ENCODE measurements at places on chromosomes 4 and X. TPM values are rescaled to one million over a fixed set of nuclear protein-coding genes. Genes with fewer than 3 reads are reported as not detected.
A peak's percentile ranks its signal among the peaks of the same experiment; 100 is the strongest.

DNA sequence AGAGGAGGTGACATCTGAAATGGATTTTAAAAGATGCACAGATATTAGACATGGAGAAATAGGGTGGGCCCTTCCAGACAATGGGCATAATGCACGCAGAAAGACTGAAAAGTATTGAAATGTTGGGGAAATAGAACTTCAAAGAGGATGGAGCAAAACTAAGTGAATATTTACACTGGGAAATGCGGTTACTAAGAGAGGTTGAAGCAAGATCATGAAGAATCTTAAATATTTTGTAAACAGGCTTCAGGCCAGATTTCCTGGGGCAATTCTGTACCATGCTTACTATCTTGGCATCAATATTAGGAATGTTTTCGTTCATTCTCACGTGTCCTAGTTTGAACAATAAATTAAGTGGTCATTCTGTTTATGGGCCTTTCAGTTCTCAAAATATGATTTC is 216.3 kb downstream of the ADAMTS3 start:
- no peak overlapping the region for H3K27ac ChIP-seq
- no peaks in the 10 kb centered on the region for H3K27me3 ChIP-seq
- no peaks in the 10 kb centered on the region for H3K4me1 ChIP-seq
- no peaks in the 10 kb centered on the region for H3K36me3 ChIP-seq
- H3K4me3 ChIP-seq, result no peak overlapping the region

GRCh38 chr4:179313823-179314222 is 1871.6 kb upstream of the AGA start:
- DNase-seq, result no peak
- peaks cover 22% of the 10 kb centered on the region for H3K4me1 ChIP-seq
- peaks cover 49% of the 10 kb centered on the region for H3K36me3 ChIP-seq
- H3K27ac ChIP-seq, result no peak overlapping the region

HERC6 gene
- total RNA-seq, result 4.1 TPM

ARX gene
- not detected for total RNA-seq

LINC00632 gene
- 42.0 TPM for total RNA-seq

GRCh38 chrX:10102046-10102704 is 54.6 kb upstream of the CLCN4 start:
- no peak for DNase-seq
- no peaks in the 10 kb centered on the region for H3K4me1 ChIP-seq
- no peak overlapping the region for H3K27ac ChIP-seq
- no peak overlapping the region for H3K4me3 ChIP-seq
- H3K36me3 ChIP-seq, result peaks cover 35% of the 10 kb centered on the region

GRCh38 chr4:173912384-173912783 is 371.1 kb downstream of the FBXO8 start:
- H3K4me1 ChIP-seq, result peaks cover 2% of the 10 kb centered on the region
- DNase-seq, result no peak
- H3K27me3 ChIP-seq, result no peaks in the 10 kb centered on the region
- no peaks in the 10 kb centered on the region for H3K36me3 ChIP-seq
- H3K27ac ChIP-seq, result no peak overlapping the region

DNA sequence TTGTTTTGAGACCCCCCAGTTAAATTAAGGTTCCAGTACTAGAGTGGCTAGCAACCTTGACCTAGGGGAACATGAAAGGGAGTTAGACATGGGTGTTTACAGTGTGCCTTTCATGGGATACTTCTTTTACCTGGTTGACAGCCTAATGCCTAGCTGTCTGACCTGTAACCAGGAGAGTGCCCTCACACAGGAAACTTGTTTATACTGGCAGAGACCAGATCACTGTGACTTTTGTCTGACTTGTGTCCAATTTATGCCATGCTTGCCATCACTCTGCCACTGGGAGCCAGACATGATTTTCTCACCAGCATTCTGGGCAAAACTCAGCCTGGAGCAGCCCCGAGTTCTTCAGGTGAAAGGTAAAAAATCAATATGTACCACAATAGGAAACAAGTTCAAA is 305.9 kb downstream of the CHIC1 start:
- no peak overlapping the region for H3K4me3 ChIP-seq
- no peak overlapping the region for H3K27ac ChIP-seq

EMCN gene
- total RNA-seq, result not detected

FAM53A gene
- 5.2 TPM for total RNA-seq

DCX gene
- 2.1 TPM for total RNA-seq

APLN gene
- 2.6 TPM for total RNA-seq

DNA sequence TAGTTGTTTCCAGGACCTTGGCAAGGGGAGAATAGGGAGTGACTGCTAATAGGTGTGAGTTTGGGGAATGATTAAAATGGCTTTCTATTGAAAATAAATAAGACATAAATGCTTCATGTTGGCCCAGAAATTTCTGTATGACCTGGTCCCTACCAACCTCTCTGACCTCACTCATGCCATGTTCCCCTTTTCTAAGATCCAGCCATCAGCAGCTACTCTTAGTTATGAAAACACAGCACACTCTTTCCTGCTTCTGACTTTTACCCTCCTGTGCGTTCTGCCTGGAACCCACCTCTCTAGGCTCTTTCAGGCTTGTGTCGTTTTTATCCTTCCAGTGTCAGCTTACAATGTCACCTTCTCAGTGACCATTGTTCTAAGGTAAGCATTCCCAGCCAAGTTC is 14.8 kb upstream of the CXCL5 start:
- peaks cover 17% of the 10 kb centered on the region for H3K36me3 ChIP-seq
- peak overlapping the region; percentile 9 for H3K27ac ChIP-seq
- no peaks in the 10 kb centered on the region for H3K27me3 ChIP-seq
- no peak for DNase-seq
- peaks cover 27% of the 10 kb centered on the region for H3K4me1 ChIP-seq

- H3K4me3 ChIP-seq, result no peak overlapping the region
- no peaks in the 10 kb centered on the region for H3K27me3 ChIP-seq
- H3K36me3 ChIP-seq, result no peaks in the 10 kb centered on the region
- DNase-seq, result no peak
- H3K4me1 ChIP-seq, result no peaks in the 10 kb centered on the region
- no peak overlapping the region for H3K27ac ChIP-seq
Observed at GRCh38 chr4:65296246-65296645, 374.0 kb downstream of the EPHA5 start.

- H3K36me3 ChIP-seq, result peaks cover 33% of the 10 kb centered on the region
- H3K4me1 ChIP-seq, result no peaks in the 10 kb centered on the region
- H3K4me3 ChIP-seq, result no peak overlapping the region
- no peaks in the 10 kb centered on the region for H3K27me3 ChIP-seq
Observed at GRCh38 chrX:131801066-131801465, 222.0 kb upstream of the STK26 start.

SYNPO2 gene
- 1.5 TPM for total RNA-seq

DNA sequence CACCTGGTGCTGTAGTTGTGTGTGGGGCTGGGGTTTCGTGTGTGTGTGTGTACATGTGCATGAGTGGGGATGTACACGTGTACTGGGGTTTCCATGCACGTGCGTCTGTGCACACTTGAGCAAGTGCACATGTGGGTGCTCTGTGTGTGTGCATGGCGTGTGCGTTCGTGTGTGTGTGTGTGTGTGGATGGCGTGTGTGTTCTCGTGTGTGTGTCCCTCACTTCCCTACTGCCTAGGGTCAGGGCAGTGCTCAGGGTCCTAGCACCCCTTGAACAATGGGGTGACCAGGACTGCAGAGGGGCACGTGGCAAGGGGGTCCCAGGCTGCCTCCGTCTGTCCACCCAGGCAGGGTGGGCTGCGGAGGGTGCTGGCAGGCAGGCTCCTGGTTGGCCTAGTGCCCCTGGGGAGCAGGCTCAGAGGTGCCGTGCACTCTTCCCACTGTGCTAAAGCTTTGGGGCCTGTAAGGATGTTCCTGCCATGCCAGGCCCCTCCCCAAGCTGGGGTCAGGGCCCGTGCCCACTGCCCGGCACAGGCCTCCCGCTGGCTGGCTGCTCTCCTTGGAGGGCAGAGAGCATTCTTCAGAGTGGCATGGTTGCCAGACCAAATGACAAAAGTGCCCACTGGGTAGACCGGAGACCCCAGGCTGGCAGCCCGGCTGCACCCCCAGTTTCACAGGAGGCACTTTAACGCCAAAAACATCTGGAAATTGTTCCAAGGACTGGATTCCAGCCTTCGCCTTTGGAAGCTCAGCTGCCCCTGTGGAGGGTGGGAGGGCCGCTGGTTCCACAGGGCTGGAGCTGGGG is 29.1 kb downstream of the FGFRL1 start:
- peak overlapping the region; percentile 80 for H3K27ac ChIP-seq
- no peak overlapping the region for H3K4me3 ChIP-seq
- no peaks in the 10 kb centered on the region for H3K36me3 ChIP-seq
- 0 out of 2 replicates have a peak, but pooled peaks cover 3% of the 10 kb centered on the region for H3K4me1 ChIP-seq

DNA sequence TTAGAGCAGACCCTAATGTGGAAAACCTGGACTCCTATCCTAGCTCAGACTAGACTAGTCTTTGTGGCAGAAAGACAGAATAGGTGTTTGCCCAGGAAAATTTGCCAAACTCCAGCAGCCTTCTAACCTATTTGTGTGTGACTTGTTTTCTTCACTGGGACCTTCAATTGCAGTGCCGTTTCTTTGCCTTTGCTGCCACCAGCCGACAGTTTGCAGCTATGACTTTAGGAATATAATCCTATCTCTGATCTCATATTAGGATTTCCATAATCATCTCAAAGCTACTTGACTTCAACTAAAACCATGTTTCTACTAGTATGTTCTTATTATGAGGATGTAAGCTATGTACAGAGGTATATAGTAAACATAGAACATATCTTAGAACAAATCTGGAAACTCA is 60.2 kb upstream of the PGAM4 start:
- no peak overlapping the region for H3K4me3 ChIP-seq
- peak; percentile 20 for DNase-seq
- no peaks in the 10 kb centered on the region for H3K36me3 ChIP-seq
- H3K4me1 ChIP-seq, result no peaks in the 10 kb centered on the region

DNA sequence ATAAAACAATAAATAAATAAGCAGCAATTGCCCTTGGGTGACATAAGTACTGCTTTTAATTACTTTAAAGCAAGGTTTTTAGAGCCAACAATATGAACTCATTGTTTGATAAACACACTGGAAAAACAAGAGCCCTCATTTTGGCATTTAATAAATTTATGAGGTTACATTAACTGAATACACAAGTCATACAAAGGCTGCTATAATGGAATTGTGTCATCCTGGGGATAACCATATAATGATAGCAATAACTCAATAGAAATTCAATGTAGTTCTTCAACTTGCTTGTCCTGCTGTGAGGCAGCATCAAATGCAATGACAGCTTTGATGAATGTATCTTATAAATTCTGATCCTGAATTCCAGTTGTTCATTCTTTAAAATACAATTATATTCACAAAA is 1512.5 kb downstream of the STIM2 start:
- H3K4me1 ChIP-seq, result no peaks in the 10 kb centered on the region
- no peaks in the 10 kb centered on the region for H3K27me3 ChIP-seq
- H3K36me3 ChIP-seq, result no peaks in the 10 kb centered on the region
- no peak for DNase-seq
- H3K27ac ChIP-seq, result no peak overlapping the region

DNA sequence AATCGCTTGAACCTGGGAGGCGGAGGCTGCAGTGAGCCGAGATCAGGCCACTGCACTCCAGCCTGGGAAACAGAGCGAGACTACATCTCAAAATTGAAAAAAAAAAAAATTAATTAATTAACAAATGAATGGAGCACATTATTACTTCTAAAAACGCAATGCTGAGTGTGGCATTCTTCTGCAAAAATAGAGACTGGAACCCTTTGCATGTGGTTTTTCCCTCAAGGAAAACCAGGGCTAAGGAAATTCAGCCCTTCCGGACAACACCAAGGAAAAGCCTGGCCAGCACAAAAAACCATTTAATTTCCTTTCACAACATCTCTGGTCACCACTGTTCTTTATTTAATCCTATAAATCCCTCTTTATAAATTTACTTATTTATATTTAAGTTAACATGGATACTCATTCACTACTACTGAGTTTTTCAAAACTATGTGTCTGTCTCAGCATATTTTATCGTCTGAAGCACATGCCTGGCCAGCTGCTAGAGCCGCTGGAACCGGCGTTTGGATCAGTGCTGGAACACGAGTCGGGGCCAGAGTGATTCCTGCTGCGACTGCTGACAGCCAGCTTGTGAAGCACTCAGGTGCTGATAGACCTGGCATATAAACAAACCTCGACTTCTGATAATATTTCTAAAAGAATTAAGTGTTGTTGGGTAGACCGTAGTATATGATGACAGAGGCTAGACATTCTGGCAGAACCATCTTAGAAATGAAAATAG is 84.5 kb upstream of the WWC2 start:
- peak overlapping the region; percentile 69 for H3K4me3 ChIP-seq
- no peaks in the 10 kb centered on the region for H3K27me3 ChIP-seq
- no peak for DNase-seq
- no peaks in the 10 kb centered on the region for H3K36me3 ChIP-seq
- H3K4me1 ChIP-seq, result peaks cover 8% of the 10 kb centered on the region
- no peak overlapping the region for H3K27ac ChIP-seq

- H3K27ac ChIP-seq, result no peak overlapping the region
- no peaks in the 10 kb centered on the region for H3K36me3 ChIP-seq
Observed at GRCh38 chr4:73803213-73803612, 33.3 kb upstream of the CXCL6 start.

DNA sequence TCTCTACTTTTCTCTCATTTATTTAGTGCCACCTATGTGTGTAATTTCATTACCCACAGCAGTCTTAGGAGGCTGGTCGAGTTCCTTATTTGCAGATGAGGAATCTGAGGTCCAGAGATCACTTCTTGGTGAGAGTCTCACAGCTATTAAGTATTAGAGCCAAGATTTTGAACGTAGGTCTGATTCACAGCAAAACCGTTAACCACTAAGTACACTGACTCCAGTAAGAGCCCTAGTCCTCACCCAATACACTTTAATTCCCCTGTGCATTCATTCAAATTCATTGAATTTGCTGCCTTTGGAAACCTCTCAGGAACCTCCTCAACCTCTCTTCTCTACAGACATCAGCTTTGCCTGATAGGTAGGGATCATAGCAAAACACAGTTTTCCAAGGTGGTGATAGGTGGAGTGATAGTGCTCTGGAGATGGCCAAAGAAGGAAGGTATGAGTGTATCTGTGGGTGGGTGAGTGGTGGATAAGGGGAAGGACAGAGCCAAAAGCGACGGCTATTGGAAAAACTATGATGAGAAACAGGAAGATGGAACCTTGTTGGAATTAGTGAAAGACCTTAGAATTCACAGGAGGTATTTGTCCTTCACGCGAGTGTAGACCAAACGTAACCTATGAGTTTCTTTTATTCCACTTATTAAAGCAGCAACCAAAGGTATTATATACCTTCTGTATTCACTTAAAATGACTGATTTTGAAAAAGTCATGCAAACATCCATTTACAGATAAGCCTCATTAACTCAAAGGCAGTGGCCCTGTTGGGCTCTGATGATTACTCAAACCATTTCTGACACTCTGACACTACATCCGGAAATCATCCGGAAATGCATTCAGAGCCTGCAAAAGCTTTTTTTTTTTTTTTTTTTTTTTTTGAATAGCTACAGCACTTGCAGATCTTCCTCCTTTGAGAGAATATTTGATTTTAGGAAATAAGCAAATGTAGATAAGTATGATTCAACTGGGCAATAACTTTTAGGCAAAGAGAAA is 6.3 kb downstream of the FMR1 start:
- no peak for DNase-seq
- peaks cover 50% of the 10 kb centered on the region for H3K4me1 ChIP-seq
- no peaks in the 10 kb centered on the region for H3K27me3 ChIP-seq
- peak overlapping the region; percentile 71 for H3K27ac ChIP-seq
- no peak overlapping the region for H3K4me3 ChIP-seq

Data from WTC11 (cell line).